ENCODE measurements at places on chromosomes 16 and 17.

DNA sequence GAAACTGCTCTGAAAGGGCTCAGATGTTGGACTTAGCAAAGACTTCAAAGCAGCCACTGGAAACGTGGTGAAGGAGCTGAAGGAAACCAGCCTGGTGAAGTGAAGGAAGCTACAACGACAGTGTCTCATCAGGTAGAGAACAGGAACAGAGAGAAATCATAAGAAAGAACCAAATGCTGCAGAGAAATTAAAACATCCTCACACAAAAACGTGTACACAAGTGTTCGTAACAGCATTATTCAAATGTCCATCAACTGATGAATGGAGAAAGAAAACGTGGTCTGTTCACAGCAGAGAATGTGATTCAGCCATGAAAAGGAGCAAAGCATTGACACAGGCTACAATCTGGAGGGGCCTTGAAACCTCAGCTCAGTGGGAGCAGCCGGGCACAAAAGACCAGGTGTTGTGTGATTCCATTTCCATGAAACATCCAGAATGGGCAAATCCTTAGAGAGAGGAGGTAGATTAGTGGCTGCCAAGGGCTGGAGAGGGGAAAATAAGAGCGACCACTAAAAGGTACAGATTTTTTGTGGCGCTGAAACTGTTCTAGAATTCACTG lies 26.9 kb downstream of the IFT140 start:
- no peak for DNase-seq

- no peak for DNase-seq
Measured at GRCh38 chr17:1783834-1784611, 22.2 kb downstream of the SERPINF1 start.

DNA sequence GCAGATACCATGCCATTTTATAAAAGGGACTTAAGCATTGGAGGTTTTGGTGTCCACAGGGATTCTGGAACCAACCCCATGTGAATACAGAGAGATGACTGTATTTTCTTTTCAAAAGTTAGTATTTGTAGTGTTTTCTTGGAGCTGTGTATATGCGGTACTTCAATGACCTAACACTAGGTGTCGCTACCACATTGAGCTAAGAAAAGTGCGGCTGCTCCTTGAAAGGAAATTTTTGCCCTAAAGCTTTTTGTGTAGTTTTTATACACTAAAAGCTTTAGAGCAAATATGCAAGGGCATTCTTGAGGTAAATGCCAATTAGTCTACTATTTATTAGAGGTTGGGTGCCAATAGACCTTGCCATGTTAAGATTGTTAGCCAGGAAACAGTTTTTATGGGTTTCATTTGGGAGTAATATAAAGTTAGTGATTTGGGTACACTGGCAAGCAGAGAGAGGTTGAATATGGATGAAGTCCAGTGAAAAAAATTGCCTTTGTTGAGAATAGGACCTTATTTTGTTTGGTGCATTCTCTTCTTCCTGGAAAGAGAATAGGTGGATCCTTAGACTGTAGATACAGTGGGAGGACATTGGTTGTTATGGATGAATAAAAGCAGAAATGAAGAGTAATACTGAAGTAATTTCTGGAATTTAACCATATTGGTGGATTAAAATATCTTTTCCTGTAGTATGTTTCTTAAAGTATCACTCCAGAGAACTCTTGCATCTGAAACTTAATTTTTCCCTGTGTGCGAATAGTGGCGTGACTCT lies 43.3 kb downstream of the BCAS3 start:
- DNase-seq, result peak; percentile 2

GRCh38 chr16:85629326-85629725 lies 16.2 kb downstream of the GSE1 start:
- DNase-seq, result no peak

DNA sequence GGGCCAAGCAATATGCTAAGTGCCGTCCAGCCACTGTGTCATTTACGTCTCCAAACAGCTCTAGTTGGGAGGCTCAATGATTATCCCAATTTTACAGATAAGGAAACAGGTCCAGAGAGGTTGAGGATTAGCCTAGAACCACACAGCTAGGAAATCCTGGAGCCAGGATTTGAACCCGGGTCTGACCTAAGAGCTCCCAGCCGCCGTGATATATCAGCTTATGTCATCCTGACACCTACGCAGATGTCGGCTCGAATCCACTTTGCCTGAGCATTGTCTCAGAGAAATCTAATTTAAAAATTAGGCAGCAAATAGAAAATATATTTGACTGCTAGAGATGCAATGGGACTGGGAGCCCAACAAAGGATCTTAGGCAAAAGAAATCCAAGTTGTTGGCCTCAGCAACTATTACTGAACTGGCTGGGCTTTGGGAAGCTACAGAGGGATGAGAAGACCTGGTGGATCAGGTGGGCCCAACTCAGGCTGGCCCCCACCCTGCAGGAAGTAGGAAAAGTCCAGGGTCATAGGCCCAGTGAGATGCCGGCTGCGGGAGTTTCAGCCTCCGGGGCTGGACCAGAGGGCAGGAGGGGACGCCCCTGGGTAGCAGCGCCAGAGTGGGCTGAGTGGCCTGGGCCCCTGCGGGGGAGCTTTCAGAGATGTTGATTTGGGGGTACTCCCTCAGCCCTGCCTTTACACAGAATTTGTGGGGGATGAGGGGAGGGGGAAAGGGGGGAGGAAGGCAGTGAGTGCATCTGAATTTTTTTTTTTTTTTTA lies 35.1 kb upstream of the IL21R start:
- DNase-seq, result peak; percentile 49

DNA sequence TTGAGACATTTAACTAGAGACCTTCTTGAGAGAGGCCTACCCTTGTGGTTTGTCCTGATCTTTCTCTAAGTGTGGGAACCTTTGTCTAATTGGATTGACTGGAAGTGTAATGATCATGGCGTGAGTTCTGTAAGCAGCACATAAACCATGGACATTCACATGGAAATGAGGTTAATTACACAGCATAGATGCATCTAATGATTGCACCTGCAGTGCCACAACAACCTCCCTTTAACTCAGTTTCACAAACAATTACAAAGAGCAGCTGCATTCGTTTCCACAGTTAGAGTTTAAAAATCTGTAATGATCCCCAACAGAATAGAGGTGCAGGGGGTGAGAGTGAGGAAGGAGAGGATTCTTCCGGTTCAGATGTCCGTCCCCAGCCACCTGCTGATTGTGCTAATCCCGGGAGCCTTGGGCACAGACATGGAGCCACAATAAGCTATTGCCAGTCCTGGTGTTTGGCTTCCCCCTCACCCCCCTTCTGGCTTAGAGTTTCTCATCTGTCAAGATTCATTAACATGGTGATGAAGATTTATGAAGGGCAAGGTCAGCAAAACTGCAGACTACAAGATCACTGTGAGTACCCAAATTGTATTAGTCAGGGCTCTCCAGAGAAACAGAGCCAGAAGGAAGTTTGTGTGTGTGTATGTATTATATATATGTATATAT lies 659.2 kb upstream of the SOX9 start:
- no peak for DNase-seq

GRCh38 chr17:3474212-3474611 lies 1.6 kb upstream of the ASPA start:
- no peak for DNase-seq

DNA sequence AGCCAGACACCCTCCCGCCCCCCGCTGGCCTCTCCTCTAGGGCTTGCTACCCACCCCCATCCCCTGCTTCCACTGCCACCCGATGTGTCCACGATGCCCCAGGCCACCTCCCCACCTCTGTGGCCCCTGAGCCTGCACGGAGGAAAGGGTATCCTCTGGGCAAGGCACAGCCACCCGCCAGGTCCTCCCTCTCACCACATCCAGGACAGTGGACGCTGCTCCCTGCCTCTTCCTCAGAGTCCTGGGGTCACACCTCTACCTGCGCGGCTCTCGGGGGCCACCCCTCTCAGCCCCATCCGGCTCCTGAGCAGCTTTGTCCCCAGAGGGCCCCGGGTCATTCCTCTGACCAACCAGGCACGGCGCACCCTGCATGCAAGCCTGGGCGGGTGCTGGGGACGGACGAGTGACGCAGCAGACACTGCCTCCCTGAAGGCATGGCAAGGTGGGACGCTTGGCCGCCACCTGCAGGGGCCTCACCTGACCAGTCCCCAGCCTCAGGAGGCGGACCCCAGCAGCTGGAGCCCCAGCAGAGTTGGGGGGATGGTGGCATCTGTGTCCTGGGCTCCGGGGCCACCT lies 24.8 kb downstream of the FLYWCH1 start:
- DNase-seq, result no peak

DNA sequence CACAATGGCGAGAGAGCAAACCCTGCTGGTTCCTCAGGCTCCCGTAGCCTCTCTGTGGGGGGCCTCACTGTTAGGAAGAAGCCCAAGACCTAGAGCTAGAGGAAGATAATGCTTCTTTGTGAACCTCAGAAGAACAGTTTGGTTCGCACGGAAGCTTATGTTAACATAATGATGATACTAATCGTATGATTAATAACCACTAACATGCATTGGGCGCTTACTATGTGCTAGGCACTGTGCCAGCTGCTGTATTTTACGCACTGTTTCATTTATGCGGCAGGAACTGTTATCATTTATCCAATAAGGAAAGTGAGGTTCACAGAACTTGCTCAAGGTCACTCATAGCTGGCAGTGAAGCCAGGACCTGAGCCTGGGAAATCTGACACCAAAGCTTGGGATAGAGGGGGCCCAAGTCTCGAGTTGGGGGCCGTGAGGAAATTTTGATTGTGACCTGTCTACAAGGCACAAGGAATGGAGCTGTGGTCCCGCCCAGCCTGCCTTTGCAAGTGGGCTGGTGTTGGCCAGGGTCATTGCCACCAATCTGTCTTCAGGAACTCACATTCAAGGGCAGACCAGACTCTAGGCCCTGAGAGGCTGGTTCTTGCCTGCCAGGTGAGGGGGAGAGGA lies 6.8 kb downstream of the PRCD start:
- no peak for DNase-seq

GRCh38 chr16:84390131-84390785 lies 21.9 kb downstream of the ATP2C2 start:
- DNase-seq, result no peak

GRCh38 chr17:42247734-42248133 lies 28.5 kb downstream of the STAT5B start:
- no peak for DNase-seq

- peak; percentile 65 for DNase-seq
Measured at GRCh38 chr17:7834542-7834956, 532 bp downstream of the KDM6B start.

DNA sequence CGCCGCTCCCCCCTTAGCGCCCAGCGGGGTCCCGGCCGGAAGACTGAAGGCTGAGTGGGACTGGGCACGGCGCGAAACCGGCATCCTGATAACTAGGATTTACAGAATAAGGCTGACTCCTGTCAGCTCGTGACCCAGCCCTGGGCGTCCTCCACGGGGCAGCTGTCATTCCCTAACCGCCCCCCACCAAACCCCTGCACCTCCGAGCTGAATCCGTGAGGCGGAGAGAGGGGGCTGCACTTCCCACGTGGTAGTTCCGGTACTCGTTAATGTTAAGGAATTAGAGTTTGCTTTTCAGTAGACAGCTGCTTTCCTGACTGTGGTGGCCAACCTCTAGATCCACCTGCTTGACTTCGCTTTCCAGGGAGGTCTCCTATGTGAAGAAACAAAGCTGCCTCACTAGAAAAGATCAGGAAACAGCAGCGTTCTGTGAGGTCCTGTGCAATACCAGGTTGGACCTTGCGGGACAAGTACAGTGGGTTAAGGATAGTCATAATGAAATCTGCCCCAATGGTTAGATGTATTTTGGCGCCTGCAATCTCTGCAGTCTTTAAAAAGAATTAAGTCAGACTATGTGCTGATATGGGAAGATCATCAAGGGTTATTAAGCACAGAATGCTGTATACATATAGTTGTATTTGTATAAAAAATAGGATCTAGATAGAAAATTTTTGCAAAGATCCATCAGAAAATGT lies 1.1 kb upstream of the WBP2 start:
- no peak for DNase-seq

GRCh38 chr16:8741636-8742035 lies 55.8 kb downstream of the TMEM186 start:
- no peak for DNase-seq

DNA sequence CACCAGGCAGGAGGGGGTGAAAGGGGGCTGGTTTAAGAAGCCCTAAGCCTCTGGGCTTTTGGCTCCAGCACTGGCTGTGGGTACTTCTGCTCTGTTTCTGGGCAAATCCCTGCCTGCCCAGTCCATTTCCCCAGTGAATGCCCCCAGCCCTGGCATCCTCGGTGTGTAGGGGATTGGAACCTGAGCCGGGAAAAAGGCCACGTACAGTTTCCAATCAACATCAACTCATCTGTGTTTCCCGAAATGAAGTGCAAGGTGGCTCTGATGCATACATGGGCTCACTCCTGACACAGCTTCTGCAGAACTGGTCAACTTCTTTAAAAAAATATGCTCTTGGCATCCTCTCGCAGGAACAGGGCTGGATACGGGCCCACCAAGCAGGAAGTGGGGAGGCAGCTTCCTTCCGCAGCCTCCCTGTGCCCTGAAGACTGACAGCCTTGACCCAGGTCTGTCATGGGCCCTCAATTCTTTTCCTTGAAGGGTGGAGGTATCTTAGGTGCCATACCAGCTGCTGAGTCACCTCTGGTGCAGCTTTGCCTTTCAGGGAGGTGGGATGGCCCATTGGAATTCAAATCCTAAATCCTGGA lies 73.3 kb downstream of the N4BP1 start:
- no peak for DNase-seq

GRCh38 chr17:74750039-74750326 lies 1.6 kb downstream of the NHERF1 start:
- no peak for DNase-seq

DNA sequence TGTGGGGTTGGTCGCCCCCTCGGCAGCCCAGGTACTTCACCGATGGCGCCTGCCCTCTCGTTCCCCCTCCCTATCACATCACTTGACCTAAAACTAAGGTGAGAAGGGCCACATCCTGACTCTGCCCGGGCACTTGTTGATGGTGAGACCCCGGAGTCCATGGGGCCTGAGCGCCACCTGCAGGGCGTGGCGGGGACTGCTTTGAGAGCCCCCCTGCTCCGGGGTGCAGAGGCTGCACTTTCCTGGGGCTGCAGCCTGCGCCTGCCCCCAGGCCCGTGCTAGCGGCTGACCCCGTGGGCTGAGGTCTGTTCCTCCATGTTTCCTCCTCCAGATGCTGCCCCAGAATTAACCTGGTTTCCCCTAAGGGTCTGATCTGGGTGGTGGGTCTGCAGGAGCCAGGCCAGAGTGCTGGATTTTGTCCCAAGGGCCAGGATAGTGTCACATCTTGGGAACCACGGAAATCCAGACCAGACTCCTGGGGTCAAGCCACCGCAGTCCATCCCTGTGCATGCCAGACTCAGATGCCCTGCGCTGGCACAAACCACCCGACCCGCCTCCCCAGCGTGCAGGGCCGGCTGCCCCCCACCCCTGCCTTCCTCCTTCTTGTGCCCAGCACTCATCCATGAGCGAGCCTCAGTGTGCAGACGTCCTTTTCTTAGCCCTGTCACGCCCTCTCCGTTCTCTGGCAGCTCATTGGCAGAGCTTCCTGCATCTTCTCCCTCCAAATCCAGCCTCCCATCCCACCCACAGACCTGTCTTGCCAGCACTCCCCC lies 2.7 kb downstream of the NDUFAF8 start:
- peak; percentile 72 for DNase-seq

GRCh38 chr16:81578076-81578475 lies 133.5 kb downstream of the CMIP start:
- no peak for DNase-seq

- no peak for DNase-seq
Measured at GRCh38 chr17:34781571-34782108, 179.6 kb downstream of the CCT6B start.
